GM06990 (cell line): ENCODE measurements at places on chromosomes 2 and 18.

DNA sequence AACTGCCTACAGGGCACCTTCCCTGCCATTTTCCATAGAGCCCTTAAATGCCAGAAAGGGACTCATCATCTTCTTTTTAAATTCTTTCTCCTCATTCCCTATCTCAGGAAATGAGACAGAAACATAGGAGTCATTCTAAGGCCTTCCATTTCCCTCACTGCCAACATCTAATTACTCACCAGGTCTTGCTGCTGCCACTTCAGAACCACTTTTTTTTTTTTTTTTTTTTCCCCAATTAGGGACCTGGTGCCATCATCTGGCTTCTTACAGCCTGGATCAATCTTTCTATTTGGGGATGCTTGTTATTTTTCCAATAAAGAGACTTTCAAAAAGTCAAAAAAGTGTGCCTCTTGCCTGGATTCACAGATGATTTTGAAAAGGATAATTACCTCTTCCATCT is 373.4 kb downstream of the LPIN1 start:
- no peak for DNase-seq

DNA sequence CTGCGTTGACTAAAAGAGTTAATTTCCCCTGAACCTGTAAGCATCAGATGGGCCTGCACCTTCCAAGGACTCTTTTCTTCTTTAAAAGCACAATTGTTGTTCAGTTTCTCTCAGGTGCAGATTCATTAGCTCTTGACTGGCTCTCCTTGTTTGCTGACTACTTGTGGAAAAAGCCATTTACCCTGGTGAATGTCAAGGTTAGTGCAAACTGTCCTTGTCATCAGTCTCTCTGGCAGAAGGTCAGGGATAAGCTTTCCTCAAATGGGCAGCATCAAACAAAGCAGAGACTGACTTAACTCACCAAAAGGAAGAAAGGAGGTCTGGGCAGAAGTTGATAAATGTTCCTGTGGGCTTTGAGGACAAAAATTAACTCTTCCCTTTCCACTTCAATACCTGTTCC is 922.7 kb downstream of the BCL11A start:
- DNase-seq, result no peak

DNA sequence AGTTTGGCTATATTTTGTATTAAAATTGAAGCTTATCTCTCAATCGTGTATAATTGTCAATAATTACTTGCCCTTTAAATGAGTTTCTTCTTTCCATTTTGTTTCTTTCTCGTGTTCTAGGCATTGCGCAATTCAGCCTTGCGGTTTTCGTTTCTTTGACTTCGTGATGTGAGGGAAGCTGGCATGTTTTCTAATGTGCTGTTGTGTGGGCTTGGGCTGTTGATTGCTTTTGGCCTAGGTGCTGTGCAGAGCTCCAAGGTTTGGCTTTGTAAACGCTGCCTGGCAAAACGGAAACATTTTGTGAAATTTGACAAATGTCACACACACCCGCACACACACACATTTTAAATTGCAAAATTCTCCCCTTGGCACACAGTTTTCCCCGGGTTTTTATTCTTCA is 242.6 kb upstream of the TCF4 start:
- no peak for DNase-seq

DNA sequence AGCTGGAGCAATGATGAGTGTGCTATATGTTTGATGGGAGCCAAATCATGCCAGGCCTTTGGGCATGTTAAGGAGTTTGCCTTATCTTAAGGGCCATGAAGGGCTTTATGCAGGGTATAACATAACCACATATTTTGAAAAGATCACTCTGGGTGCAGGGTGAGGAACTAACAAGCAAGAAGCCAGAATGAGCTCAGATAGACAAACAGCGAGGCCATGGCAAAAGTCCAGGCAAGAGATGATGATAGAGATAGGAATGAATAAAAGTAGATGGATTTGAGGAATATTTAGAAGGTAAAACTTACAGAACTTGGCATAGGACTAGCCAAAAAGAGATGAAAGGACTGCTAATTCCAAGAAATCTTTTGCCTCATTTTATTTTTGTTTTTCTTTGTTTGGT is 6.7 kb downstream of the GALNT3 start:
- DNase-seq, result no peak

- DNase-seq, result peak; percentile 68
These were observed 1.7 kb downstream of the INPP5D start for GRCh38 chr2:233061591-233062450.

DNA sequence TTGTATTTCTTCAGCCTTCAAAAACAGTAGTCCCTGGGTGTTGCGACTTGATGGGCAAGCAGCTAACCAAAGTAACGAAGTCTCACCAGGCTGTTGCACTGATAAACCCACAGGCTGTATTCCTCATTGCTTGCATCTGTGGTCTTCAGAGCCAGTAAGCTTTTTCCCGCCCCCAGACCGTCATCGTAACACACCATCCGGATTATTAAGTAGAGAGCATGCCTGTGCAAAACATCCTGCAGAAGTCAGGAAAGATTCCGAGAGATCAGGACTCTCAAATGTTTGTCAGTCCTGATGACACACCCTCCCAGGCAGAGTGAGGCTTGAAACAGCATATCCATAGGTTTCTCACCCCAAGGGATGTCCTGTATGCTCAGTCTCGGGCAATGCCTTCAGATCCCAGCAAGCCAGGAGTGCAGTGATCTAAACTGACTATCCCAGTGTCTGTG is 15.9 kb downstream of the ITGB1BP1 start:
- no peak for DNase-seq

DNA sequence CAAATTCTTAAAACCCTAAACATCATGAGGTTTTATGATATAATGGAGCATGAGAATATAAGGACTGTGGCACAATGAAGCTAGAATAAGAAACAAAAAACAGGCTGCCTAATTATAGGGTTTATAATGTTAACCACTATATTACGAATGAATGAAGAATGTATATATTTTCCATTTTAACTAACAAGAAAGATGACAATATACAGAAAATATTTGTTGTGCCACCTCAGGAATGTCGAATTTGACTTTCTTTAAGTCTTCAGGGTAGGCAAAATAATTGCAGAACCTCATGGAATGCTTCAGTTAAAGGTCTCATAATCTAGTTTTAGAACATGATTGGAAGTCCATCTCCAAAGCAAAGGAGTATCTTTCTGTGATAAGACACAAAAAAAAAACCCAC is 282.9 kb upstream of the SLC8A1 start:
- DNase-seq, result no peak

GRCh38 chr2:59073286-59073685 is 832.2 kb upstream of the FANCL start:
- DNase-seq, result no peak

- DNase-seq, result no peak
These were observed 209.7 kb downstream of the WDPCP start for GRCh38 chr2:63378589-63378988.

GRCh38 chr2:119932809-119933208 is 80.1 kb upstream of the EPB41L5 start:
- DNase-seq, result no peak

- no peak for DNase-seq
These were observed 124.8 kb upstream of the EML6 start for GRCh38 chr2:54598347-54599325.

DNA sequence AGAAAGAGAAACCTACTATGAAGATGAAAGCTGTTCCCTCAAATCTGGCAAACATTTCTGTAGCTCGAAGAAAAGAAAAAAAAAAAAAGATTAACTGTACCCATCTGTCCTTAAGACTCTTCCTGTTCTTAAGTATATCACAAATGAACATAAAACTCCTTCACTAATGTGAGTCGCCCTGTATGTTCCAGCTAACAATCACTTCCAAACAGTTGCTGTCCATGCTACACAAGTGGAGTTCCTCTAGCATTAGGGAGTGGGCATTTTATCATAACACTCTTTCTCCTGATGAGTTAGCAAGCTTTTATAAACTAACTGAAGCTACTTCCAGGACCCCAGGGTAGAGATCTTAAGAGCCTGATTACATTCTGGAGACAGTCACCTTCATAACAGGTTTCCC is 5.8 kb downstream of the CUL3 start:
- no peak for DNase-seq

DNA sequence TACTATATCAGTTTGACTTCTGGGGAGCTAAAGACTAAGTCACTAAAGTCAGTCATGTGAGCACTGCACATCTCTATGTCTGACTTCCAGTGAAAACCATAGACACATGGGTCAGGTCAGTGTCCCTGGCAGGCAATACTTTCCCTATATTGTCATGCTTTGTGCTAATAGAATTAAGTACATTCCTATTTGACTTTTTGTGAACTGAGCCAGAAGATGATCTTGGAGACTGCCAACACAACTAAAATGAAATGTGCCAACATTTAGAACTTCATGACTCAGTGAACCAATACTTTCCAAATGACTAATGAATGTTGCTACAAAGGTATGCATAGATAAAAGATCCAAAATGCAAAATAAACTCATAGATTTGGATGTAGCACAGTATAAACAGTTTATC is 820.8 kb upstream of the FAM98A start:
- DNase-seq, result no peak

DNA sequence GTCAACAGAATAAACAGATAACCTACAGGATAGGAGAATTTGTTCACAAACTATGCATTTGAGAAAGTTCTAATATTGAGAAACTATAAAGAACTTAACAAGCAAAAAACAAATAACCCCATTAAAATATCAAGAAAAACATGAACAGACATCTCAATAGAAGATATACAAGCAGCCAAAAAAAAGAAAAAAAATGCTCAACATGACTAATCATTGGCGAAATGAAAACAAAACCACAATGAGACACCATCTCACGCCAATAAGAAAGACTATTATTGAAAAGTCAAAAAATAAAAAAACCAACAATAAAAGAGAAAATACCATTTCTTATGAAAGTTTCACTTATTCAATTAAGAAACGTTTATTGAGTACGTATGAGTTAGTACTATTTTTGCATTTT is 800.5 kb downstream of the CBLN2 start:
- no peak for DNase-seq

- no peak for DNase-seq
These were observed 19.3 kb upstream of the RBBP8 start for GRCh38 chr18:22913861-22914260.

DNA sequence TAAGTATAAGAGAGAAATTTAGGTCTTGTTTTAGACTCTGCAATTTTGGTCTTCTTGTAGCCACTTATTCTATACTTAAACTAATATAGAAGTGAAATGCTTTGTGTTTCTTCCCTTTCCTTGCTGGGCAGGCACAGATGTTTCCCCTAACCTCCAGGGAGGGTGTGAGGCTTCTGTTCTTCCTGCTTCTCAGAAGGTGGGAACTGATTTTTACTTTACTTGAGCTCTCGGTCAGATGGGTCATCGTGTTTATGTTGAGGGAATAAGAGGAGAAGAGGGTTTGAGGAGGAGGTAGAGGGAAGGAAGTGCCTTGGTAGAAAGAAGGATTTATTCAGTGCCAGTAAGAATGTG is 92.5 kb upstream of the CXCR4 start:
- DNase-seq, result no peak

- no peak for DNase-seq
These were observed 11.9 kb upstream of the SALL3 start for GRCh38 chr18:78967692-78968091.

DNA sequence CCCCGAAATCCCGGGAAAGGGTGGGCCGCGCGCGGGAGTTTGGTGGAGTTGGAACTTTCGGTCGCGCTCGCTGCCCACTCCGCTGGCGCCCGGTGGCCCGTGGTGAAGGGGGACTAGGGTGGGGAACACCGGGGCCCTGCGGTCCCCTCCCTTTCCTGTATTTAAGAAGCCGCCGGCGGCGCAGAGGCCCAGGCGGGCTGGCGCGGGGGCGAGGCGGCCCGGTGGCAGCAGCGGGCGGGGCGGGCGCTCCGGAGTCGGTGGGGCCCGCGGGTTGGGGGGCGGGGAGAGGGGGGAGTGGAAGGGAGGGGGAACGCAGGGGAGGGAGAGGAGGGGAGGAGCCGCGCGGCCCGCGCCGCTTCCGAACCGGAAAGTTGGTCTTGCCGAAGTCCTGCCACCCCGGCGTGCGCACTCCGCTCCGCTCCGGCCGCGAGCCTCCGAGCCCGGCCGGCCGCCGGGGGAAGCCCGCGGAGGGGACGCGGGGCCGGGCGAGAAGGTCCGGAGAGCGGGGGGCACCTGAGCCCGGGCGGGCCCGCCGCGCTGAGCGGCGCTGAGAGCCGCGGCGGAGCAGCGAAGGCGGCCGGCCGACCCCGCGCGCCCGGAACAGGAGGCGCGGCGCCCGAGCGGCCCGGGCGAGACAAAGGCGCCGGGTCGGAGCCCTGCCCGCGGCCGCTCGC is 425 bp upstream of the SALL3 start:
- DNase-seq, result no peak

DNA sequence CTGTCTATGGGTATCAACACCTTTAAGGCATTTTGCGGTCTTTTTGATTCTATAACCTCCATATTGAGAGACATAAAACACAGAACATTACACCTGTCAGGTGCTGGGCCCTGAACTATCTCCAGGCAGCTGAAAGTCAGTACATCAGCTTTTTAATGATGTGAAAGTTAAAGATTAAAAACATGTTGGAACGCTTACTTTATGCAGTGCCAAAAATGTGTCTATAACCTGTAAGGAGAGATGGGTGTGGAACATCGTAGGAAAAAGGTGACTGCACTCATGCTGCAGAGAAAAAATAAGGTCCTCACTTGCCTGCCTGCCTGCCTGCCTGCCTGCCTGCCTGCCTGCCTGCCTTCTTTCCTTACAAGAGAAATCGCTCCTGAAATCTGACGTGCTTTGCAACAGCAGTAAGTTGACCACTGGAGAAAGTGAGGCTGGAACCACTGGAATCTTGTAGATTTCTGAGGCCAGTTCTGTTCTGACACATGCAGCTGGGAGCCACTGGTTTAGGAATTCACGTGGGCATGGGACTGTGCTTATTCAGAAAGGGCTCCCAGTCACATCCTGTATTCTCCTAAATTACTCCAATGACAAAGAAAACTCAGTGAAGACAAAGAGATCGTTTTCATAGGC is 34.1 kb downstream of the BCL11A start:
- no peak for DNase-seq

DNA sequence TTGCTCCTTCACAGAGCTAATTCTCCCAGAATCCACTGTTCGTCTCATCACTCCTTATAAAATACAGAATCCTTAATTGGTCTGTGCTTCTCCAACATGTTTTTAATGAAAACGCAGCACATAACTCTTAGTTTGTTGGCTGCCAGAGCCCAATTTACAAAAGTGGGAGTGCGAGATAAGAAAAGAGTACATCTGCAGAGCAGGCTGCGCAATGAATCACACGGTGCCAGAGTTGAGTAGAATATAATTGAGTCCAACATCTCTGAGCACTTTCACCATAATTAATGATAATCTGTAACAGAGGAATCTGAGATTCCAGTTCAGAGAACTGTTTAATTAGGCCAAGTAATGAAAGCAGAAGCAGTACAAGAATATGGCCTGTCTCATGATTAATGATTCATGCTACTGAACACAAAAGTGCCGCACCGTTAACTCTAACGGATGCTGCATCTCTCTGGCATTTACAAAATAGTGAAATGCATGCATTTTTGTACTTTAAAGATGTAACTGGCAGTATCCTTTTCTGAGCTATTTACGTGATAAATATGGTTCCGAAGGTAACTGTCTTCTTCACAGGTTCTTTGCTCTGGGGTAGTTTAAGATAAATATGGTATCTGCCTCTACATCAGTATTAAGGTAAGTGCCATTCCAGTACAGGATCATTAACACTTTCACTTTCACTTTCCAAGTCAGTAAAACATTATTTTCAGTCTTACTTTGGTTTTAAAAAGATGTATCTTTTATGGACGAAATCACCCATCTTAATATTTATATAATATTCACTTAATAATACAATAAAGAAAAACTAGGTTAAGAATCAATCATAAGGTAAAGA is 785.6 kb downstream of the NR4A2 start:
- no peak for DNase-seq
